ENCODE measurements at places on chromosomes 6 and 20.

- DNase-seq: no peak
Observed at GRCh38 chr6:108492131-108492766, 68.5 kb upstream of the FOXO3 start.

DNA sequence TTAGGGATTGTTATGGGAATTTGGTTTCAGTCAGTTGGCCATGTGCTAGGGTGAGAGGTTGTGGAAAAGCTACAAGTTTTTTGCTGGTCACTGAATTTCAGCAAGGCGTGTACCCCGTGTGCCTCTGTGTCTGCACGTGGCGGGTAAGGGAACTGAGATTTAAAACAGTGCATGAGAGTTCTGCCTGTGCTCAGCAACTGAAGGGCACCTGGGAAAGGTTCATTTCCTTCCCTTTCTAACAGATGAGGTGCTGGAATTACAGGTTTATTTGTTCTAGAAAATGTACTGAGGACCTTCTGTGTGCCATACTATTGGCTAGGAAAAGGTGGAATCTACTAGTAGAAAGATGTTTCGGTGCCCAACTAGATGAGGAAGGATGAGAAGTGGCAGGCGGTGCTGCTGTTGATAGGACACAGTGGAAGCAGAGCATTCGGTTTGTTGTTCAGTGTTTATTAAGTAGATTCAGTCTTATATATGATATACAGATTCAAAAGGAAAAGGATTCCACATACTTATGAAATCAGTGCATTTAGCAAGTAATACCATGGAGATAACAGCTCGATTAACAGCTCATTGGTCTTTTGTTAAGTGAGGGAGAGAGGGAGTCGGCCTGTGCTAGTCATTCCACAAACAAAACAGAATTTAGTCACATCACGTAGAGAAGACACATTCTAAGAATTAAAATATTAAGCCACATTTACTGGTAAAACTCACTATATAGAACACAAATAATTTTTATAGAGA, 84.7 kb downstream of the ASXL1 start:
- DNase-seq: no peak

- no peak for DNase-seq
Observed at GRCh38 chr6:133542056-133542821, 301.1 kb downstream of the EYA4 start.

DNA sequence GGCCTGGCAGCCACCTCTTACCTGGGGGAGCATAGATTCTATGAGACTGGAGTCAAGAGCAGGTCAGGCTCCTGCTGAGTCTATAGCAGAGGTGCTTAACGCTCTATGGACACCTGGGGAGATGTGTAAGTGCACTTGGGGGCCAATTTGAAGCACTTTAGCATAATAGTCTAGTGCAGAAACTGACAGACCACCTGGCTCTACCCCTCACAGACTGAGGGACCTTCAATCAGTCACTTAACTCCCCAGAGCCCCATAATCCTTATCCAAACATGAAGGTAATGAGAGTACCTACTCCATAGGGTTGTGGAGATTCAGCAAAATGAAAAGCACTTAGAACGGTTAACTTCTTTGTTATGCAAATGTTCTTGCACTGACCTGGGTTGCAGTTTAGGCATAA, 87.3 kb upstream of the SLC22A16 start:
- DNase-seq: no peak

DNA sequence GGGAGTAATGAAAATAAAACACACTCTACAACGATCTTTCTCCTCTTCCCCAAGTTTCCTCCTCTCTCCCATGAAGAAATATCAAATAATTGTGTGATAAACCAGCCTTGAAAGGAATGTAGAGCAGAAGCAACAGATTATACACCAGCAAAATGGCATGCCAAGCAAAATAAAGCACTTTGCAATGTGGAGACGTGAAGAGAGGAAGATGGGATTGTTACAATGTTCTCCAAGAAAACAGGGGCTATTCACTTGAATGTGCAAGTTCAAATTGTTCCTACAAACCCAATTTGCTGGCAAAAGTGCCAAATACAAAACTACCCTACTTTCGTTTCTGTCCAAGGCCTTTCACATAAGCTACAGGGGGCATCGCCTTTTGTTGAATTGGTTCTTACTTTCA, 185.1 kb downstream of the PDE7B start:
- DNase-seq: no peak

GRCh38 chr6:30490026-30490876, 942 bp downstream of the HLA-E start:
- peak; percentile 85 for DNase-seq

DNA sequence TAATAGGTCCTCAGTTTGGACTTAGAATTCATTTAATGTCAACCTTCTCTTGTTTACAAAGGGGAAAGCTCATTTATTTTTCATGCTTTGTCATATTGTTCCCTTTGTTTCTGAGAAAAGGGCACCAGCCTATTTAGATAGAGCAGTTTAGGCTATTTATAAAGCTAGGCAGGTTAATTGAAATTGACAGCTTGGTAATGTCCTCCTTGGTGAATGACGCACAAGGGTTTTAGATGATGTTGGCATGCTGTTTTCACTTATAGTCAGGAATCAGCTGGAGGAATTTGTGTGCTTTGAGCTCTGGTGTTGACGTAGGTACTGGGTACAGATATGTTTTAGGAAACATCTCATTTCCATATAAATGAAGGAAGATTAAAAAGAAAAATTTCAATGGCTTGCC, 45.2 kb downstream of the BCKDHB start:
- DNase-seq: no peak

DNA sequence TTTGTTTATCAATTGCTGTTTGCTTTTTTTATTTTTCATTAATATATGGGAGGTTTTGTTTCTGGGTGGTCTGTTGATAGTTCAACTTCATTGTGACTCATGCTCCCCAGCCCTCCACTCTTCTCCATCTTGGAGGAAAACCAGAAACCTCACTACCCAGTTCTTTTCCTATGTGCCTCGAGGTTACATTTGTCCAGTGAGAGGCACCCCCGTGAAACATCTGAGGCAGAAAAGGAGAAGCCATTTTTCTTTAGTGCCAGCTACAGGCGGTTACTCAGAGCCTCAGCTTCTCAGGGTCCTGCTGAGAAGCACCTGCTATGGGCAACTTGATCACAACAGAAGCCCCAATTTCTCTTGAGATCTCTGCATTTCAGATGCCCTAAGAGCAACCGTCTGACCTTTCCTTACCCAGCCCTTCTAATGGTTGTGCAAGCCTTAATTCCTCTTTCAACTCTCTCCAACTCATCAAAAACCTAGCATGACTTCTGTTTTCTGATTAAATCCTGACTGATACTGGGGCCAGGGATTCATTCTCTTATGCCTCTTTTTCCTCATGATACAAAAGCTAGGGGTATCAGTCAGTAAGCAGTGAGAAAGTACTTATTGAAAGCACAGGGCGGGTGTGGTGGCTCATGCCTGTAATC, 144.6 kb downstream of the ELOVL4 start:
- no peak for DNase-seq

DNA sequence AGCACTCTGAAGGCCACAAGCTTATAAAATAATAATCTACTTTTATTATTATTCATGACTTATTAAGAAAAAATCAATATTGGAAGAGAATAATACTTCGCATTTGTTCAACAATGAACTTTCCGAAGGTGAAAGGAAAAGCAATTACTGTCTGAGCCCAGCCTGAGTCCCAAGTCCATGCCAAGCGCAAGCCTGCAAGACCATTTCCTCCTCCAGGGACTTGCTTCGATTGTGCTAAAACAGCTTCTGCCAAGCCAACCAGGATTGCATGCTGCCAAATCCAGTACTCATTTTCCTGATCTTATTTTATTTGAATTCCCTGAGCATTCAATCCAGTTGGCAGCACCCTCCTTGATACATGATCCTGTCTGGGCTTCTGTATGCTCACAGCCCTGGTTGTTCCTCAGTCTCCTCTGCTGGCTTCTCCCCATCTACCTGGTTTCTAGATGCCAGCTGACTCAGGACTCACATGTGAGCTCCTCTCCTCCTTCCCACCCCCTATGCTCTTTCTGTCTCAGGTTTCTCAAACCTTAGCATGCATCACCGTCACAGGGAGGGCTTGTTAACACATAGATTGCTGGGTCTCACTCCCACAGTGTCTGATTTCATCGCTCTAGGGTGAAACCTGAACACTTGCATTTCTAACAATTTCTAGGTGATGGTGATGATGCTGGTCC, 55.9 kb upstream of the PSMF1 start:
- DNase-seq: no peak

- DNase-seq: no peak
Observed at GRCh38 chr6:33490198-33490597, 35.8 kb downstream of the ZBTB9 start.

DNA sequence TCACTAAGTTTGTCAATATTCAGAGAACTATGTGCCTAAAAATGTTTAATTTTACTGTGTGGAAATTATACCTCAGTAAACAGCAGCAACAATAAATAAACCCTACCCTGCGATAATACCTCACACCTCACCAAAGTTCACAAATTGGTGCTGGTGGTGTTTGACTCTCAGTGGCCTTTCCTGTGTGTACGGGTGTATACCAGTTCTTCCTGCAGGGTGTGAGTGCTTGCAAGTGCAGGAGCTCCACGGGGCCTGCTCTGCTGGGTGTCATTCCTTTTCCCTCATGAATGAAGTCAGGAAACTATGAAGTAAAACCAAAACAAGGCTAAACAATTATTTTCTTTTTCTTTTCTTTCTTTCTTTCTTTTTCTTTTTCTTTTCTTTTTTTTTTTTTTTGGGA, 4.1 kb upstream of the ENPP5 start:
- DNase-seq: no peak

GRCh38 chr20:46400253-46400652, 6.2 kb downstream of the ELMO2 start:
- no peak for DNase-seq

- no peak for DNase-seq
Observed at GRCh38 chr20:39133201-39133600, 171.1 kb downstream of the DHX35 start.

Data from activated naive CD4-positive, alpha-beta T cell treated with anti-CD3 and anti-CD28 coated beads, Interleukin-2, amount 50 U/mL, for 16 hours (primary cell).